ENCODE measurements at places on chromosomes 2 and 18.

DNA sequence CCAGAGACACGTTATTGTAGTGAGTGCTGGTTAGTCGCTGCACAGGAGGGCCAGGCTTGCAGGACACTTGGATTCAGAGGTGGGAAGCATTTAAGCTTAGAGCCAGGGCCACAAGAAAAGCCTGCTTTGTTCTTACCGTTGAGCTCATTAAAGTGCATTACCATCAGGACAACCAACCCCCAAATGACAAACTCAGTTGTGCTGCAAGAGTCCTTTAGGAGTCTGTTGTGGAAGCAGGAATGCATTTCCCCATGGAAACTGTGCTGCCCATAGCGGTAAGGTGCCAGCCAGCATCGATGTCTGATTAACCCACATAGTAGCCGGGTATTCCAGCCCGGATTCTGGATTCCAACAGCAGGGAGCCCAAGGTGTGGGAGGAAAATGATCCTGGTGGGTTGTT, 23.4 kb upstream of the REEP1 start:
- no peak for DNase-seq

GRCh38 chr2:147603876-147604275, 241.0 kb upstream of the ACVR2A start:
- DNase-seq, result no peak

DNA sequence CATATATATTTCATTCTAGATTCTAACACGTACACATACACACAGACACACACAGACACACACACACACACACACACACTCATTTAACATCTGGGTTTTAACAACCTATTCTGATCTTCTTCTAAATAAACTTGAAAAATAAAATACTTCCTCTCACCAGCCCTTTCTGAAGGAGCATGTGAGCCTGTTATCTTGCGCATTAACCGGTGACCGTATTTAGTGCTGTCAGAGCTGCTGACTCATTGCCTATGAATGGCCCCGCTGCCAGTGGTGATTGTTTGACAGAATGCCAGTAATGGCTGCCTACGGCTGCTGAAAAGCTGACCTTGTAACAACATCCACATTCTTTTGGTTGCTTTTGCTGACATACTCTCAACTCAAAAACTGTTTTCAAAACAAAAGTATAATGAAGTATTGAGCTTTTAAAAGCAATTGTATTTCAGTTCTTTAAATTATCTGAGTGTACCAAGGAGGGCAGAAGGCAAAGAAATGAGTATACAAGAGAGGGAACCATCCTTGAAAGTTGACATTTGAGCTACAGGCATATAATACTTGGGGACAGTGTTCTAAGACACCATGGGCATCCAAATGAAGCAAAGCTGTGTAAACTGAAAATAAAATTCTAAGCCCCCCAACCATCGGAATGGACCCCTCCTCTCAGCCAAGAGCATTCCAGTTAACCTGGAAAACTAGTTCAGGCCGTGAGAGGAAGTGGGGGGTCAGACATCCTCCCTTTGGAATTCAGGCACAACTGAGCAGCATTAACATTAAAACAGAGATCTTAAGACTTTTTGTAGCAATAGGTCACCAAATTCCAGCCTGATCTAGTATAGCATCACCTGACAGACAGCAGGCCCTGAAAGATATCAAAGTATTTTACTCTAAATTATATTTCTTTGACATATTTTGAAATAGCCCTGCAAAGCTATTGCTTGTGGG, 50.2 kb upstream of the DTNA start:
- peak; percentile 95 for DNase-seq

DNA sequence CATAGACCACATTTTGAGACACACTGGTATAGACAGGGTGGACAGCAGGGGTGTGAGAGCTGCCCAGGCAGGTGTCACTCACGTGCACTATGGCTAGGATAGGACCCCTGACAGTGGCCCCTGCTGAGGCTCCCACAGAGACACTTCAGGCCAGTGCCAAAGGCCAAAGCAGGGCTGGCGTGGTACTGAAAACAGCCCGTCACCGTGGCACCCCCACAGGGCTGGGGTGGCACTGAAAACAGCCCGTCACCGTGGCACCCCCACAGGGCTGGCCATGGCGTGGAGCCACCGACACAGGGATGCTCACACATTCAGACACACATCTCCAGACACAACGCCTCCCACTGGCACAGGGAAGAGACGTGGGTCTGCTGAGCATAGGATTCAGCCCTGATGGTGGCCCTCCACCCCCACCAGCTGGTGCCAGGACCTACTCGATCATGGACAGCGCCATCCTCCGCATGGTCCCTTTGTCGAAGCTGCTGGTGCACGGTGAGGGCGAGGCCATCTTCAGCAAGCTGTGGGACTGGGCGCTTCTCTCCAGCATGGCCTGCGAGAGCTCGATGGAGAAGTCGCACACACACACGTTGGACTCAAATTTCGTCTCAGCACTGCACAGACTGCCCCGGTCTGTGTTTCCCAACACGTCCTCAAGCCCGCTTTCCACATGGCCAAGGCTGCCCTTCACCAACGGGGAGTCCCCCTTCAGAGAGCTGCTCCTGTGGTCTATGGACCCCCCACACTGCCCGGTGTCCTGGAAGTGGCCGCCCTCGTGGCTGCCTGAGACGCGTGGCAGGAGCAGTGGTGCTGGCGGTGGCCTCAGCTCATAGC, 34.1 kb downstream of the ANKMY1 start:
- DNase-seq, result no peak

DNA sequence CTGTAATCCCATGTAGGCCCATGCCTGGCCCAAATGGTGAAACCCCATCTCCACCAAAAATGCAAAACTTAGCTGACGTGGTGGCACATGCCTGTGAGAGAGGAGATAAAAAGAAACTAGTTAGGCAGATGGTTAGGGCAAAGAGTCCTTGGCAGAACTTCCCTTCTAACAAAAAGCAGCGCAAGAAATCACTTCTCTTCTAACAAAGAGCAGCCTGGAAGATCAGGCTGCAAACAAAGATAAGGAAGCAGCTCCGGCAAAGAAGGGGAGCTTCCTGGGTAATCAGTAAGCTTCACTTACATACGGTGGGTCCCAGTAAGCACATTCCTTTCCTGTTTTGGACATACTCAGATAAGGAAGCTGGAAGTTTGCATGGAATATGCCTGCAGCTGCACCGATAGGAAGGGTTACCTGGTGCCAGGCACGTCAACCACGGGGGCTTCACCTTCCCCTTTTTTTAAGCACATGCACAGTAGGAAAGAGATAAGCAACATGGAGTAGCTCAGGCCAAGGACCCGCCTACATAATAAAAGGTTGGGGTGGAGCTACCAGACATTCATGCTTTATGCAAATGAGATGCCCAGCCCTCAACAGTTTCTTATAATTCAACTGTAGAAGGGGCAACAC, 61.0 kb upstream of the SLC25A52 start:
- no peak for DNase-seq

- DNase-seq, result no peak
Measured at GRCh38 chr2:33620-34019, 12.7 kb downstream of the FAM110C start.

GRCh38 chr18:49212819-49213218, 247.6 kb downstream of the DYM start:
- peak; percentile 82 for DNase-seq

DNA sequence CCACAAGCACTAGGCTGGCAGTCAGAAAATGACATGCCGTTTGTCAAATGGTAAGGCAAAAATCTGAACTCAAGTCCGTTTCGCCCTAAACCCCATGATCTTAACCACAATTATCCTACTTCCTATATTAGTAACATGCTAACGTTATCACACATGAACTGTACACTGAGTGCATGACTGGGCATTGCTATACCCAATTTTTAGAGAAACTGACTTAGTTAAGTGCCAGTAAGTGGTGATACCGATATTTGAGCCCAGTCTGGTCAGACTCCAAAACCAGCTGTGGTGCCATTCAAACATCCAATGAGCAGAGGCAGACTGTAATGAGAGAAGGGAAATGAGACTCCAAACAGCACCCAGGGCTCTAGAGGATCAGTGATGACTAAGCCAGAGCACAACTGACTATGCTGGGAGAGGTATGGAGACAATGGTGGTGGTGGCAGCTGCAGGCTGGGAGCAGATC, 311.7 kb upstream of the PKDCC start:
- peak; percentile 15 for DNase-seq

DNA sequence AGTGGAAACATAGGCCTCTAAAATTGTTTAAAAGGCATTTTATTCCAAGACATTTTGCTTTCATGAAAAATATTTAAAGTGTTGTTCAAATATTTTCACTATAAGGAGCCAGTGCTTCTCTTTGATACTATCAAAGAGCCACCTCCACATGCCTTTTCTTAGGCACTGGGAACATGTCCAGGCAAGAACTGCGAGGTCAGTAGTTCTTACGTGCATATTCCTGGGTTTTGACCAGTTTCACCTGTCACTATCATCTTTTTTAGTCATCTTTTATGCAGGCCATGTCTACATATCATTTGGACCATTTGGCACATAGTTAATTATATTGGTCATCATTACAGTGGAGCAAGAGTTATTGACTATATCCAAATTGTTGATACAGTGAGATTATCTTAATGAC, 195.3 kb downstream of the CCDC85A start:
- no peak for DNase-seq

DNA sequence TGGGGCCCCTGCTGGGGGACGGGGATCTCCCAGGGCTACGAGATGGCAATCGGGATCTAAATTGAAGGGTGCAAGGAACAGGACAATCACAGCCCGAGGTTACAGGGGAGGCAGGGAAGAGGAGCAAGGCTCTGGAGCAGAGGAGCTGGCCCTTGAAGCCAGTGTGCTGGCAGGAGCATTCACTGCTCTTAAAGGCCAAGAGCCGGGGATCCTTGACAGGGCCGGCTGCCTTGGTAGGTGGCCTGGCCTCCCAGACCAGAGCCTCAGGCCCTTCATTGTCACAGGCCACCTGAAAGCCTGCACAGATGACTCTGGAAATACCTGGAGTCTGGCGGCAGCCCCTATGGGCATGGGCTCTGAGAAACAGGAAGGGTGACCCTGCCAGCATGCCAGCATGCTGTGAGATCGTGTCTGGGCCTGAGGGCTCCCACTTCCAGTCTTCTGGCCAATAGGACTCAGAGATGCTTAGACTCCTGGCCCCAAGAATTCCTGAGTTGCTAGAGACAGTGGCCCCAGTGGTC, 38.7 kb downstream of the PDIA6 start:
- DNase-seq, result no peak

- peak; percentile 95 for DNase-seq
Measured at GRCh38 chr2:37776487-37776886, 105.0 kb upstream of the CDC42EP3 start.

DNA sequence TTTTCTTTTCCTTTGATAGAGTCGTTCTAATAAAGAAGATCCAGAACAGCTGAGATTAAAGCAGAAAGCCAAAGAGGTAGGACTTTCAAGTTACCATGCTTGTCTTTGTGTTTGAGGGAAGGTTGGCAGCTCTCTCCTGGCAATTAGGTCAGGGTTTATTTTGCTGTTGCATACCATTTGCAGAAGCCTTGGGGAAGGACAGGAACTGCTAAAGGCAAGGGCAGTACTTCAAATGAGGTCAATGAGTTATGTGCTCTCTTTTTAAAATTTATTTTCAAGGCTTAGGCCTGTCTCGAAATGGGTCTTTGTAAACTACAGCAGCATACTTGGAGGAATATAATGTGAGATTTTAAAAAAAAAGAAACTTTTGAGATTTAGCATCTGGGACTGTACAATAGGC, 108.9 kb downstream of the TAF4B start:
- peak; percentile 13 for DNase-seq

GRCh38 chr2:230956827-230957755, 32.0 kb upstream of the GPR55 start:
- DNase-seq, result peak; percentile 34

- no peak for DNase-seq
Measured at GRCh38 chr2:152134488-152135280, 35.8 kb upstream of the CACNB4 start.

DNA sequence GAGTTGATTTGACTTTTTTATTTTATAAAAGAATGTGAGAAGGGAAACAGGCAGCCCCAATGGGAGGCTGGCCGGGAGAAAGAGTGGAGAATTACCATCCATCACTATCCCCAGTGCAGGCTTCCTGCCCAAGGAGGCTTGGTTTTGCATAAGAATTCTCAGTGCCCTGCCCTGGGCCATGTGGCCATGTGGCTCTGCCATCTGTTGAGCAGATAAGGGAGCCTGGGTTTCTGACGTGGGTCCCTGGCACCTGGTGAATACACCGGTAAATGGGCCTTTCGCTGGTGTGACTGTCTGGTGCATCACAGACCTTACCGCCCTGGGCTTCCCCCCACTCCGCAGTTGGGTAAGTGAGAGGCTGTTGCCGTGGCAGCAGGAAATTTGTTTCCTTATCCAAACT, 54.5 kb upstream of the TMEM163 start:
- DNase-seq, result no peak

DNA sequence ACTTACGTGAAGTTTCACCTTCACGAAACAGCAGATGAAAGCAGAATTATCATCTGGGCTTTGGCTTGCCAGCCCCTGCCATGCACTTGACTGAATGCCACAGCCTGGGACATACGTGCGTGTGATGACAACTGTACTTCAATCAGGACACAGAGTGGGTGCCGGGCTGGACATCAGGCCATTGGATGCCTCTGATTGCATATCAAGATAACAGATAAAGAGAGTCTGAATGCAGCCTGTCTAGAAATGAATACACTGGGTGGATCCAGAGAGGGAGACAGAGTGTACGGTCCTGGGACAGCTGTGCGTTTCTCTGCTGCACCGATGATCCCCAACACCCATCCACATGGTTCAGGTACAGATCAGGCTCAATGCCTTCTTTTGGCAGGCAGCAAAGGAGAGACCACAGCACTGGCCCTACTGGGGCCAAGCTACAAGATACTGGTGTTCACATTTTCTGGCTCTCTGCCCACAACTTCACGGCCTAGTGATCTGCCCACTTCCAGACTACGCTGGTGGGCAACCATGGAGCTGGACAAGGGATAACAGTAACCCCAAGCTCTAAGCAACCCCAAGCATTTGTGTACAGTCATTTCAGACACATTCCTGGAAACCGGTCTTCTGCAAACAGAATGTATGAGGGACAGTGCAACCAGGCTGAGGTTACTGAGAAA, 35.6 kb downstream of the FBLN7 start:
- no peak for DNase-seq

DNA sequence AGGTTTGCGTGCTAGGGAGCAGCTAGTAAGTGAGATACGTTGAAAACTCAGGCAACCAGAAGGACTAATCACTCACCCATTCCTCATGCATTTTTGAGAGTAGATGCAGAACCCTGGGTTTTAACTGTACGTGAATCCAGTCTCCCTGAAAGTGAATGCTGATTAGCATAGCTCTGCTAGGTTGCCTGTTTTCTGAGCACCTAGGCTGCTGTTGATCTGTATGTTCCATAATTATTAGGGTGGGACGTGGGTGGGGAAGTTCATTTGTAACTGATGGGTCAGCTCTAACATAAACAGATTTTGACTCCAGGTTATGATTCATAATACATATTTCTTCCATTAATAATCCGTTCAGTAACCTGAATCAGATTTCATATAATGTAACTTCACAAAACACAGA, 379.0 kb upstream of the FANCL start:
- no peak for DNase-seq

- DNase-seq, result no peak
Measured at GRCh38 chr2:17337507-17337906, 180.7 kb downstream of the RAD51AP2 start.
